ENCODE measurements at places on chromosomes 11 and 22.

- no peak for DNase-seq
Observed at GRCh38 chr11:796565-797295, 1.4 kb downstream of the SLC25A22 start.

- no peak for DNase-seq
Observed at GRCh38 chr22:46525389-46526243, 11.8 kb downstream of the CELSR1 start.

- no peak for DNase-seq
Observed at GRCh38 chr22:50136581-50137015, 33.9 kb upstream of the PANX2 start.

DNA sequence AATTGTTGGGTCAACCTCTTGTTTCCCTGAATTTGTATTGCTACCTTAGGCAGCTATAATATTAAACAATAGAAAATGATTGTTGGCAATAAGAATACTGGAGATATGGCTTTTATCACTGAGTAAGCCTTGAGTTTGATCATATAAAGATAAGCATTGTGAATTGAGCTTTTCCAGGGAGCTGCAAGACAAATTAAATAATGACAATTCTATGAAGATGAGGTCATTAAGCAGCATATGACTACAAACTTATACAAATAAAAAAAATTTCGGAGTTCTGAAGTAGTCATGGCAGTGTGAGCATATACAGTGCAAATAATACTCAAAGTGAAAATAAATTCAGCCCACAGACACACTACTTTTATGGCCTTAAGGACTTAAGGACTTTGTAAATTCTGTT, 161.1 kb upstream of the ANO5 start:
- DNase-seq, result no peak

DNA sequence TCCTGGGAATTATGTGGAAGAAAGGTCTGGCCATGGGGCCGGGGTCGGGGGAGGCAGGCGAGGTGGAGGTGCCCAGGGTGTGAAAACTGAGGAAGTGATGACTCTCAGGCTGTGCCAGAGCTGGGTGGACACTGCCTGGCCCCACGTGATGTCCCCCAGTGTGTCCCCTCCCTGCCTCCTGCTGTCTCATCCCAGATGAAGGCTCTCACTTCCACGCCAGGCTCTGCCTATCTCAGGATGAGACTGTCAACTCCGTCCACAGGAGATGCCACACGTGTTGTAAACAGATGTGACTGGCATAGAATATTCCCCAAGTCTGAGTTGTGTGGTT, 51.4 kb downstream of the RPS6KA4 start:
- no peak for DNase-seq

DNA sequence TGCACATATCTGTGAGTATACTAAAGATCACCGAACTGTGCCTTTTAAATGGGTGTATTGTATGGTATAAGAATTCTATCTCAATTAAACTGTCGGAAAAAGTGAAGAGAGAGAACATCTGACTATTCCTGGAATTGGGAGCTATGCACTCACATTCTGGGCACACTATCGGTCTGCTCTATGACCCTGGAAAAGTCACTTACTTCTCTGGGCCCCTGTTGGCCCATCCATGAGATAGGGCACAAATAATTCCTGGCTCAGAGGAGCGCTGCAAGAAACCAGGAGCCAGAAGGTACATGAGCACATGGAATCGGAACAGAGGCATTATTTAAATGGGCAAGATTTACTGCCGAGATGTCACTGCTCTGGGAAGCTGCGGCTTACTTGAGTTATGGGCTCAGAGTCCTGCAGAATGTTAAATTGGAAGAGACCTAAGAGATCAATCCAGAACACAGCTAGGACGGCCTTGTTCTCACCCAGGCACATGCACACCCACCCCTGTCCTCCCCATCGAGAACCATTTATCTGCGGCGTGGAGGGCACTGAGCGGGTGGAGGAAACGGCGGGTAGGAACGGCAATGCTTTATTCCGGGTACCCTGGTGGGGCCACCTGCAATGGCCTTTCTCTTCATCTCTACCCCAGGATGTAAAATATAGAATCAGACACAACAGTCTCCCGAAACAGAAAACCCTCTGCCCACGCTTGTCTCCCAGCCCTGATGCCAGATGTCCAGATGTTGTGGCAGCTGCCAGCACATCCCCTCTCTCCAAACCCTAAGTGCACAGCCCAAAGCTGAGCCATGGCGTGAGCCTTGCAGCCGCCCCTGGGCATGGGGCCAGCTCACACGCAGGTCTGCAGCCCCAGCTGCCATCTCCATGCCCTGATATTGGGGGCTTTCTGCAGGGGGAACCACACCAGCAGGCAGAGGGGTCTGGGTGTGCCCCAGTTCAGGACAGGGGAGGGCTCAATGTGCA, 142.4 kb downstream of the DSCAML1 start:
- no peak for DNase-seq

DNA sequence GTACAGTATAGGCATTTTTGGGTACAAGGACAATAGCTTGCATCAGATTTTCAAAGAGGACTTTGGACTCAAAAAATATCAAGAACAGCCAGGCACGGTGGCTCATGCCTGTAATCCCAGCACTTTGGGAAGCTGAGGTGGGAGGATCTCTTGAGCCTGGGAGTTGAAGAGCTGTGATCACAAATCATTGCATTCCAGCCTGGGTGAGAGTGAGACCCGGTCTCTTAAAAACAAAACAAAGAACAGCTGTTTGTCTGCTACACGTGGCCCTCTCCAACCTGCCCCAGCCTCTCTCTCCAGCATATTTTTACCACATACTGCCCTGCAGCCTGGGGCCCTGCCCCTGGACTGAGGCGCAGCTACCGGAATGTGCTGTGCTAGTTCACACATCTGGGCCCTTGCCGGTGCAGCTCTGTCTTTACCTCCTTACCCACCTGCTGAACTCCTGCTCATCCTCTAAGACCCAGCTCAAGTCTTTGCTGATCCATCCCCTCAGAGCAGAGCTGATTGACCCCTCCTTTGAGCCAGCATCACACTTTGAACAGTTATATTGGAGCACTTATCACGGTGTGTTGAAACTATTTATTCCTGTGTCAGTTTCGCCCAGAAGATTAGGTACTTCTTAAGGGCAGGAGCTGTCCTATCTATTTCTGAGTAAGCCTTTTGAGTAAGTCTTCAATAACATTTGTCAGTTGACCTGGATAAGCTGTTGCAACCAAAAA, 29.4 kb downstream of the GRIK4 start:
- DNase-seq, result no peak

DNA sequence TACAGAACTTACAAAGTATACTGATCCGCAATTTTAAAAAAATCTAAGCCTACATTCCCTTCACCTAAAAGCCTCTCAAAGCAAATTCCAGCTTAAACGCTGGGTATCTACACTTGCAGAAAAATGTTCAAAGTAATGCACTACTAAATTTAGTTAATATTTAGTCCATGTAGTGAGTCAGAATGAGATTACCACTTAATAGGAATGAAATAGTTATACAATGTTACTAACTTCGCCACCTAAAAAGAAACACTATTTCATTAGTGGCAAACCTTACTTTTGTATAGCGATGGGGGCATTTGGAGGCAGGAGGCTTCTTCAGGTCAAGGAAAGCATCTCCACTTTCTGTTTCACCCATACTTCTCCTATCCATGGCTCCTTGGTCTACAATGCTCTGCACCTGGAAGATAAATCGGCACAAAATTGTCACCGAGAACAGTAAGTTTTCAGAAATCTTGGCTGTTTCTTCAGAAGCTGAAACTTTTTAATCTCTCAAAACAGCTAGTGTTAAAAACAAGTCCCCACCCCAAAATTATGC, 1.2 kb downstream of the EIF4ENIF1 start:
- DNase-seq, result no peak

GRCh38 chr22:31233001-31233400, 20.9 kb downstream of the LIMK2 start:
- no peak for DNase-seq

GRCh38 chr11:12126344-12127019, 16.1 kb downstream of the MICAL2 start:
- no peak for DNase-seq

- no peak for DNase-seq
Observed at GRCh38 chr11:63142459-63142858, 1.6 kb downstream of the SLC22A24 start.

DNA sequence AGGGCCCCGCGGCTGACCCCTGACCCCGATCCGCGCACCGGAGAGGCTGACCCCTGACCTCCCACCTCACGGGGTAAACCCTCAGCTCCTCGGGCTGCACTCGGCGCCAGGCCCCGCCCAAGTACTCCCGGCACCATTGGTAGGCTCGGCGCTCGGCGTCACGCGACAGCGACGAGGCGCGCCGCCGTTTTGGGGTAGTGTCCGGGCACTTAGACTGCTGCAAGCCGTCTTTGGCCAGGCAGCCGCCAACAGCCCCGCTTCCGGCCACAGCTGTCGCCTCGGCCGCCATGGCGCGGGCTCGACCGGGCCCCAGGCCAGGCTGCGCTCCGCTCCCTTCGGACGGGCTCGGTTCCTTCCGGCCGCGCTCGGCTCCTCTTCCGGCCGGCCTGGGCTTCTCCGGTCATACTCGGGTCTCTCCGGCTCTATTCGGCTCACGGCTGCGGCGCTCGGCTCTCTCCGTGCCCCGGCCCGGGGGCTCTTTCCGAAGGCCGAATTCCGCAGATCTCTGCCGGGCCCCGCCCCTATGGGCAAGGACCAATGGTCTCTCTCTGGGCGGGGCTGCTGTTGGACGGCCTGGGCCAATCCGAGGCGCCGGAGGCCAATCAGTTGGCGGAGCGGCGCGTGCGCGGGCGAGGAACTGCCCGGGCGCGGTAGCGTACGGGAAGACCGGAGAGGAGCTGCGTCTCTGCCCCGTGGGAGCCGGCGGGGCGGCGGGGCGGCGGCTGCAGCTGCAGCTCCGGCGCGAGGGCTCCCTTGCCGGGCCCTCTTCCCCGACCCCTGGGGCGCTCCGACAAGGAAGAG, at the start of gene CHKB:
CHKB (minus strand) TSS at position 357 of the 801 bp plus-strand sequence; CDS start at position 289, 68 bp downstream.
- peak; percentile 98 for DNase-seq

DNA sequence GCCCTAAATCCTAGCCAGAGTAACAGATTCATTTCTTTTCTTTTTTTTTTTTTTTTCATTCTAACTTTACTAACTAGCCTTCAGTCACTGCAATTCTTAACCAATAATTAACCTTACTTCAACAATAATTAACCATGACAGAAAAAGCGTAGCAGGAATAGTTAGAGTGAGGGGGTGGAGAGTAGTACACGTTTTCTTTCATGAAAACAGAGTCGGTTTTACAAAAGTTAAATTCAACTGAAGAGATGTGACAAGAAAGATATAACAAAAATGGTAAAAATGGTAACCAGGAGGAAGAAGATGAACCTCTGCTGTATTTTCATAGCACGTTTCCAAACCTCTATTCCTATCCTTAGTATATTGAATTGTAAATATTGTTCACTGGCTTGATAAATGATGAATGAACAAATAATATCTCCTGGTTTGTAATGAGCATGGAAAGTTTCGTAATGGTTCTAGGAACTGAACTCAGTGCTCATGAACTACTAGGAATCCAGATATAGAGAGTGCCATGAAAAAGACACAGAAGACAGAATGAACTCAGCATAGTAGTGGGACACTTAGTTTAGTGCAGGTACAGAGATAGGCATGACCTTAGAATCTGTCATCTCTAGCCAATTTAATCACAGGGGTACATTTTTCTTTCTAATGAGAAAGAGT, 116.5 kb upstream of the ANO5 start:
- DNase-seq, result no peak

DNA sequence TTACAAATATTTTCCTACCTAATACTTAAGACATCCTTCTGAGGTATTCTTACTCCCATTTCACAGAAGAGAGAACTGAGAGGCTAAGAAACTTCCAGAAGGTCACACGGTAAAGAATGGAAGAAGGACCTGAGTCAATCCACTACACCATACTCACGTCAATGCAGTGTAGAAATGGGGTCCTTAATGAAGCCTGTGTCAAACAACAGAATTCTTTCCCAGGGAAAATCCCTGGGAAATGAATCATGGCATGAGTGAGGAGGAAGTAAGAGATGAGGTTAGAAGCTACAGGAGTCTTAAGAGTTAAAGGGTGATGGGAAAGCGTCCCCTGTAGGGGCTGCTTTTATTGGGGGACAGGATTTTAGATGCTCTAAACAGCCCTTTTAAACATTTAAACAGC, 147.9 kb downstream of the C11orf91 start:
- no peak for DNase-seq

- no peak for DNase-seq
Observed at GRCh38 chr22:42623756-42624441, 9.2 kb upstream of the POLDIP3 start.

- DNase-seq, result no peak
Observed at GRCh38 chr22:39825661-39826102, 67.9 kb downstream of the ENTHD1 start.

- DNase-seq, result no peak
Observed at GRCh38 chr22:33880986-33881385, 39.3 kb downstream of the LARGE1 start.

- DNase-seq, result no peak
Observed at GRCh38 chr11:115215694-115216617, 288.3 kb downstream of the CADM1 start.

DNA sequence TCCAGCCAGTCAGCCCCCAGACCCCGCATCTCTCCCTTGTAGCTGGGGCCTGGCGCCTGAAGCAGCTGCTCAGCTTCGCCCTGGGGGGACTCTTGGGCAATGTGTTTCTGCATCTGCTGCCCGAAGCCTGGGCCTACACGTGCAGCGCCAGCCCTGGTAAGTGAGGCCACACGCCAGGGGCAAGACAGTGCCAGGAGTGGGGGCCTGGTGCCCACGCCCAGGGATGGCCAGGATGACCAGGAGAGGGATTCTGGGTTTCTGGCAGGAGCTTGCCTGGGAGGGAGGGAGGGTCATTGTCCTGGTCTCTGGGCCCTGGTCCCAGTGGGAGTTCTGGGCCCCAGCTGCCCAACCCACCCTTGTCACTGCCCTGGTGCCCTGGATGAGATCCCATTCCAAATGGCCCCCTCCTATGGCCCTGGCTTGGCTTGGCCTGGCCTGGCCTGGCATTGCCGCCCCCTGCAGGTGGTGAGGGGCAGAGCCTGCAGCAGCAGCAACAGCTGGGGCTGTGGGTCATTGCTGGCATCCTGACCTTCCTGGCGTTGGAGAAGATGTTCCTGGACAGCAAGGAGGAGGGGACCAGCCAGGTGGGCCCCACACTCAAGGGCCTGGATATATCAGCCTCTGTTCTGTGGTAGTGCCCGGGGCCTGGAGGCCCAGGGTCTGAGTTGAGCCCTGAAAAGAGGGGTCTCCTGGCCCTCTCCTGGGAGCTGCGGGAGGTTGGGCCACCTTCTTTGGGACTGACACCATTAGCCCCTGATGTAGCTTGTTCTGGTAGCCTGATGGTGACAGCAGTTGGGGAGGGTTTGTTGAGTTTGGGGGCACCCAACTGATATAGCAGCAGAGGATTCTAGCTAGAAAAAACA, 3.7 kb downstream of the SLC39A13 start:
- DNase-seq, result peak; percentile 48

- no peak for DNase-seq
Observed at GRCh38 chr11:2099516-2100349, 39.5 kb downstream of the IGF2 start.

- peak; percentile 68 for DNase-seq
Observed at GRCh38 chr11:57345555-57346211, 7.5 kb downstream of the P2RX3 start.

GRCh38 chr11:8015753-8016239, 28.7 kb downstream of the EIF3F start:
- DNase-seq, result no peak

GRCh38 chr22:35591714-35592417, 25.3 kb downstream of the MB start:
- no peak for DNase-seq
